ENCODE measurements at places on chromosomes 5 and 9.

GRCh38 chr9:11086561-11086960 is 473.8 kb upstream of the PTPRD start:
- no peak for DNase-seq

GRCh38 chr5:32692036-32692746 is 18.9 kb upstream of the NPR3 start:
- DNase-seq: no peak

DNA sequence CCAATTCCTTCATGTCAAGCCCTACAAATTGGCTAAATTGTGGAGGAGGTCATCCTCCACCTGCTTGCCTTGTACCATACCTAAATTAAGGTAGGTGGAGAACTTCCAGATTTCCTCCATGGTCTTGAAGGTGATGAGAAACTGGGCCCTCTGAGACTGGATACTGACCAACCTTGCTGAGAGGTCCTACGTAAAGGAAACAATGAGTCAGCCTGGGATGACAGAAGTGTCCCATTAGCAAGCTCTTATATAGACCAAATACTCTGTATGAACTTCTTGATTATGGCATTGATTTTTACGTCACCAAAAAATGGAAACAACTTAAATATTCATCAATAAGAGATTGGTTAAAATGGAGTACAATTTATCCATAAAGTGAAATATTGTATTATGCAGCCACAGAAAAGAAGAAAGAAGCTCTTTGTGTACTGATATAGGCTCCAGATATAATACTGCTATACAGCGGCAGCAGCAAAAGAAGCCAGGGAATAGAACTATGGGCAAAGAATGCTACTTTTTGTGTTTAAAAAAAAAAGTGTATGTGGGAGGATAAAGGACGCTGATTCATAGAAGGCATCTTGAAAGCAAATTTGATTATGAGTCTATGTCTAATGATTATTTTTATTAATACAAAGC is 18.3 kb downstream of the SH3TC2 start:
- DNase-seq: no peak

DNA sequence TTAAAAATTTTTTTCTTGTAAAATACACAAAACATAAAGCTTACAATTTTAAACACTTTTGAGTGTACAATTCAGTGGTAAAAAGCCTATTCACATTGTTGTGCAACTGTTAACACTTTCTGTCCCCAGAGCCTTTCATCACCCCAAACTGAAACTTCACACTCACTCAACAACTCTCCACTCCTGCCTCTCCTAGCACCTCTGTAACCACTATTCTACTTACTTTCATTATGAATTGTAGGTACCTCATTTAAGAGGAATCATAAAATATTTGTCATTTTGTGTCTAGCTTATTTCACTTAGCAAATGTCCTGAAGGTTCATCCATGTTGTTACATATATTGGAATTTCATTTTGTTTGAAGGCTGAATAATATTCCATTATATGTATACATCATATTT is 4.3 kb upstream of the ZNF510 start:
- DNase-seq: no peak

DNA sequence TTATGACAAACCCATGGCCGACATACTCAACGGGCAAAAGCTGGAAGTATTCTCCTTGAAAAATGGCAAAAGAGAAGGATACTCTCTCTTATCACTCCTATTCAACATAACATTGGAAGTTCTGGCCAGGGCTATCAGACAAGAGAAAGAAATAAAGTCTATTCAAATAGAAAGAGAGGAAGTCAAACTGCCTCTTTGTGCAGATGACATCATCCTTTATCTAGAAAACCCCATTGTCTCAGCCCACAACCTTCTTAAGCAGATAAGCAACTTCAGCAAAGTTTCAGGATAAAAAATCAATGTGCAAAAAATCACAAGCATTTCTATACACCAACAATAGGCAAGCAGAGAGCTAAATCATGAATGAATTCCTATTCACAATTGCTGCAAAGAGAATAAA is 1799.9 kb upstream of the ACO1 start:
- no peak for DNase-seq

DNA sequence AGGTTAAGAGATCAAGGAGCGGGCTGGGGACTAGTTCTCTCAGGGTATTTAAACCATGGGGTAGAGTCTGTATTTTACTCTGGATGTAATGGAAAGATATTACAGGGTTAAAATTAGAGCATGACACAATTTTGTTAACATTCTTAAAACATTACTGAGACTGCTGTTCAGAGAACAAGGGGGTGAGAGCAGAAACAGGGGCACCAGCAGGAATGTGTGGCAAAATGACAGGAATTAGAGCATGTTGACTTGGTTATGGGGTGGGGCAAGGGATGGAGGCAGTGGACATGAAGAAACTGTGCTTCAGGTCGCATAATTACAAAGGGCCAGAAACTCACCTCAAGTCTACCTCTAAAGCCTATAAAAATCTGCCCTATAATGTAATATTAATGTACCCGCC is 75.0 kb downstream of the TMEM232 start:
- no peak for DNase-seq

DNA sequence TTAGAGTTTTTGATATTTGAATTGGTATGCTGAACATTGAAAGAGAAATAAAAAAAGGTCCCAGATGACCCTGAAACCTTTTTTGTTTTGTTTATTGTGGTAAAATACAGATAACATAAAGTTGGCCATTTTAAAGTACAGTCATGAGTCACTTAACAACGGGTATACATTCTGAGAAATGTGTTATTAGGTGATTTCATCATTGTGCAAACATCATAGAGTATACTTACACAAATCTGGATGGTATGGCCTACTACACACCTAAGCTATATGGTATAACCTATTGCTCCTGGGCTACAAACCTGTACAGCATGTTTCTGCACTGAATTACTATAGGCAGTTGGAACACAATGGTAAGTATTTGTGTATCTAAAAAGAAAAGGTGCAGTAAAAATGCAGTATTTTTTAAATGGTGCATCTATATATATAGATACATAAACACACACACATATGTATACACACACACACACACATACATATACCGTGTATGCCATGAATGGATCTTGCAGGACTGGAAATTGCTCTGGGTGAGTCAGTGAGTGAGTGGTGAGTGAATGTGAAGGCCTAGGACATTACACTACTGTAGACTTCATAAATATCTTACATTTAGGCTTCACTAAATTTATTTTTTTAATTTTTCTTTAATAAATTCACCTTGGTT is 31.0 kb downstream of the TTC1 start:
- DNase-seq: no peak

DNA sequence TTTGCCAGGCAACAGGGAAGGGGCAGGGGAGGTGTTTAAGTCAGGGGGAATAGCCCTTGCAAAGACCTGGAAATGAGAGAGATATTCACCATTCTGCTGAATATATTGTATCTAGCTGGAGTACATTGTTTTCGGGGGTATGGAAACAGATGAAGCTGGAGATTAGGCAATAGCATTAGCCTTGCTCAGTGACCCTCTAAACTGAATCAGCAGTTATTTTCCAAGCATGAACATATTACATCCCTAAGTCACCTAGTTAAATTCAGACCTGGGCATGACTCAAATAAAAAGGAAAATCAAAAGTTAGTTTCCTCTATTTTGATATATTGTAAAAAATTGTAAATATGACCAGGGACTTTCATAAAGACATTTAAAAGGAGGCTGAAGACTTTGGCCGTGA is 544.6 kb upstream of the TRPC7 start:
- no peak for DNase-seq

- no peak for DNase-seq
Measured at GRCh38 chr9:115674091-115674490, 479.5 kb upstream of the PAPPA start.

DNA sequence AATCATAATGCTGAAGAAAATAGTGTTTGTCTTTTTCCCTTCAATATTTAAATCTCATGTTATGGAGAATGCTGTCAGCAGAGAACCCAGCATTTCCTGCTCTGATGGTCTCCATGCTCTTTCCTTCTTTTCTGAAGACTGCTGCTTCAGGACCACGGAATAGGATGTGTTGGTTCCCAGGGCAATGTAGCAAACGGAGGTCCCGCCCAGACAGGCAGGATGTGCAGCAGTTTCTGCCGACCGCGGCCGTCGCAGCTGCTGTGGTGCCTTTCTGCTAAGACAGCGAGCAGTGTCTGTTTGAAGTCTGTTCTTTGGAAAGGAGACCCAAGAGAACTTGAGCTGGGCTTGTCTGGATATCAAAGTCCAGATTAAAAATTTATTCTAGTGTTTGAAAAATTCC is 654.3 kb downstream of the CCDC171 start:
- DNase-seq: peak; percentile 78

DNA sequence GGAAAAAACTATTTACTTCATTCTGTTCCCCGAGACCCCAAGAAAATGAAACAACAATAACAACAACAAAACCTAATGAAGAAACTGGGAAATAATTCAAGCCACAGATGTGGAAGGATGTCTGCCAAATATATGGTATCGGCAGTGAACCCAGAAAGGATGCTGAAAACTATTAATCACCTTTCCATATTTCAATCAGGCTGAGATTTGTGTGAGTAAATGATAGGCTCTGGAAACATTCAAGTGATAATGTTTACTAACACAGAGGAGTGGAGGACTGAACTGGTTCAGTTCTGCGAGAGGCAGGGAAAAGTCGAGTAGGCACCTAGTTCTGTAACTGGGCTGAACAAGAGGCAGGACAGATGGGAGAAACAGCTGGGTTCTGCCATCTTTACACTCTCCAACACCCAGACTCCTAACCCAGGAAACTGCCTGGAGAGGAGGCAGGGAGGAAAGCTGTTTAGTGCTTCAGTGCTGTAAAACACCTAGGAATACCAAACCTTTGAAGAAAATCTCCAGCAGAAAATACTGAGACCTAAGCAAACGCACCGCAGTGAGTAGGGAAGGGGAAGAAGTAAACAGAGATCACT is 96.8 kb upstream of the GNA14 start:
- DNase-seq: no peak

GRCh38 chr5:31911291-31912265 is 262.5 kb downstream of the GOLPH3 start:
- no peak for DNase-seq

GRCh38 chr5:67028371-67028770 is 168.2 kb downstream of the CD180 start:
- DNase-seq: no peak

- DNase-seq: no peak
Measured at GRCh38 chr5:33978306-33978705, 6.2 kb downstream of the SLC45A2 start.

- DNase-seq: no peak
Measured at GRCh38 chr5:172777881-172778814, 7.2 kb upstream of the DUSP1 start.

DNA sequence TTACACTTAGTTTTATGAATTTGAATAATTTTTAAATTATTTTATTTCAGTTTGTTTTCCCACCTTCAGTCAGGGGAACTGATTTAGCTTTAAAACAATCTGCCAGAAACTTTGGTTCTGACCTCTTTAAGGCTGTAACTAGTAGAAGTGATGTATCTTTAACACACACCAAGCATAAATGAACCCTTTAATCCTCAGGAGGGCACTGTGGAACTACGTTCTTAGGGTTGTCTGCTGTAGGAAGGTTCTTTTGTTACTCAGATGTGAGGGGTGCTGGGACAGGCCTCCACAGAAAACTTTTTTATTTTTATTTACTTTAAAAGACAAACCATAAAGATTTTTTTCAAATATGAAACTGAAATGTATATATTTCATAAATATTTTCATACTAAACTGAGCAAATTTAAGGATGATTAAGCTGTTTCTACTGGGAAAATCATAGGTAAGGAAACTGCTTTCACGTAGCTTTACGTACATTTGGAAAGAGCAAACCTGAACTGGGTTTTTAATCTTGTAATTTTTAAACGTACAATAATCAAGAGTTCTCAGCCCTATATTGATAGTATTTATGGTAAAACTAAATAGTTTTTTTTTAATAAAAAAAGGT is 5.3 kb downstream of the KLF4 start:
- DNase-seq: no peak

- DNase-seq: no peak
Measured at GRCh38 chr9:76717176-76717575, 47.1 kb upstream of the PCA3 start.

DNA sequence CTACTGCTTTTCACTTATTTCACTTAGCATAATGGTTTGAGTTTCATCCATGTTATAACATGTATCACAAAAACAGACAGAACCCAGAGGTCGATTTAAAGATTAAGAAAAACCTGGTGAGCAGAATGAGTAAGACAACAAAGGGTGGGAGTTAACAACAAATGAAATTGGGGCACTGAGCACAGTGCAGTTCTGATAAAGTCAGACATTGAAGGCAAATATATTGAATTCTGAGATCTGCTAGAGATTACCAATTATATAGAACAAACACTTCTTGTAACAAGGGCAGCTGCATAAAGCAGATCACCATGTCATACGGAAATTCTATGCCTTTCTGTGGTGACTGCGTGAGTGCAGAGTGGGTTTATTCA is 517.3 kb upstream of the RORB start:
- DNase-seq: no peak

DNA sequence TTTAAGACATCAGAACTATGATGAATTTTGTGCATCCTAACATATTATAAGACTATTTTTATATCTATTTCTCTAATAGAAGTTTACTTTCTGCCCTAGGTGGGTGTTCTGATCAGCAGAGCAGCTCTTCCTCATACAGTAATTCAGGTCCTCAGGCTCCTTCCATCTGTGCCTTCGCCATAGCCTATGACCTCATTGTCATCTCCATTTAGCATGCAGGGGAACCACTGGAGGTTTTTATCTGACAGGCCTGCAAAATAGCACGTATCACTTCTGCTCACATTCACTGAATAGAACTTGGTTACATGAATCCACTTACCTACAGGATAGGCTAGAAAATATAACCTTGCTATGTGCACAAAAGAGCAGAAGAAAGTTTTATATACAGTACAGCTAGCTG is 159.4 kb upstream of the CCNH start:
- DNase-seq: no peak

- DNase-seq: peak; percentile 53
Measured at GRCh38 chr9:93262537-93263310, 78.8 kb downstream of the WNK2 start.

DNA sequence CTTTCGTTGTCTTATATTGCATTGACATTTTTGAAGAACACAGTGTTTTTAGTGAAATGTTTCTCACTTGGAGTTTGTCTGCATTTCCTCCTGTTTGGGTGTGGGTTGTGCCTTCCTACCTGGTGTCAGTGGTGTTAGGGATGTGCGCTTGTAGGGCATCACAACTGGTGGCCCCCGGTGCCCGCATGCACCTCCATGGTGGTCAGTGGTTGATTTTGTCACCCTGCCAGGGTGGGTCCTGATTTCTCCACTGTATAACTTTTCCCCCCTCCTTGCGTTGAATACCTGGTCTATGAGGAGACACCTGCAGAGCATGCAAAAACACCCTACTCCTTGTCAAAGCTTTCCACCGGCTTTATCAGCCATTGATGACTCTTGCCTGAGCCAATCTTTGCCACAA is 132.9 kb downstream of the BARX1 start:
- no peak for DNase-seq

GRCh38 chr5:9059920-9060691 is 485.8 kb downstream of the SEMA5A start:
- DNase-seq: peak; percentile 33

GRCh38 chr9:27491154-27491553 is 32.9 kb upstream of the IFNK start:
- DNase-seq: no peak

GRCh38 chr5:132445930-132446329 is 44.6 kb downstream of the IRF1 start:
- no peak for DNase-seq

- DNase-seq: peak; percentile 87
Measured at GRCh38 chr9:706606-707459, 134.7 kb upstream of the DMRT1 start.

Measured in right cardiac atrium (tissue), 5 donors.